ENCODE measurements at places on chromosomes 3 and 15.

DNA sequence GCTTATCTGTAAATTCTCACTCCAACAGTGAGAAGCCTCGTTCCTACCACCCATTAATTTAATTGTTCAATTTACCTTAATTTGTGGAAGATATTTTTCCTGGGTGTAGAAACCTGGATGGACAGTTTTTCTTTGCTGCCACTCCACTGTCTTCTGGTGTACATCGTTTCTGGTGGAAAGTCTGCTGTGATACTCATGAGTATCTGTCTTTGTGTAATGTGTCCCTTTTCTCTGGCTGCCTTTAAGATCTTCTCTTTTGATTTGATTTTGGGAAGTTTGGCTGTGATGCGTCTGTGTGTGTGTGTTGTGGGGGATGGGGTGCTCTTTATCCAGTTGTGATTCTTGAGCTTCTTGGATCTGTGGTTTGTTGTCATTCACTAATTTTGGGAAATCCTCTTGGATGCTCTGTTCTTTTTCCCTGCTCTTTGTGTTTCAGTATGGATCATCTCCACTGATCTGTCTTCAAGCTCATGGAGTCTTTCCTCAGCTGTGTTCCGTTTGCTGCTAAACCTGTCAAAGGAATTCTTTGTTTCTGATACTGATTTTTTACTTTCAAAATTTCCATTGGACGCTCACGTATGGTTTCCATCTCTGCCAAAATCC lies 42.2 kb upstream of the NR2C2 start:
- no peak for DNase-seq

DNA sequence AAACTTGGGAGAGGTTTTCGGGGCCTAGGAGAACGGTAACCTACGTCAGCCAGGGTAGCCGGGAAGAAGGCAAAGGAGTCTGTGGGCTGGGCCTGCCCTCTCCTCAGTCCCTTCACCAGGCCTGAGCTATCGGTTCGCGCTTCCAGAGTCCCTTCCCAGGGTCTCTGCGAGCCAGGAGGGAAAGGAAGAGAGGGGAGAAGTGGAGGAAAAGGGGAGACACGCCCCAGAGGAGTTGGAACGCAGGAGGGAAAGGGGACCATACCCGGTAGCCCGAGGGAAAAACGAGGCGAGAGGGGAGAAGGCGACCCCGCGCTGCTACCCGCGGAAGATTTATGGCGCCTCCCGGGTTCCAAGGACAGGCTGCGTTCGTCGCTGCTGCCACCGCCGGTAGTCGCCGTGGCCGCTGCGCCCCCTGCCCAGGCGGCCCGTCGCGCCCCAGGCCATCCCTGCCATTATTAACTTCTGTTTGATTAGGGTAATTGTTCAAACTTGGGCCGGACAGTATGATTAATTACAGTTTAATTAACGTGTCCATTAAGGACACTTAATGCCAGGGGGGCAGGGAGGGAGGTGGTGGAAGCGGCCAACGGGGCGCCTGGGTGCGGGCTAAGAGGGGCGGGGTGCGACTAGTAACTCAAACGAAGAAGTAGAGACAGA lies 3.4 kb upstream of the SKOR1 start:
- DNase-seq: no peak

GRCh38 chr15:39199076-39199475 lies 381.8 kb upstream of the THBS1 start:
- no peak for DNase-seq

DNA sequence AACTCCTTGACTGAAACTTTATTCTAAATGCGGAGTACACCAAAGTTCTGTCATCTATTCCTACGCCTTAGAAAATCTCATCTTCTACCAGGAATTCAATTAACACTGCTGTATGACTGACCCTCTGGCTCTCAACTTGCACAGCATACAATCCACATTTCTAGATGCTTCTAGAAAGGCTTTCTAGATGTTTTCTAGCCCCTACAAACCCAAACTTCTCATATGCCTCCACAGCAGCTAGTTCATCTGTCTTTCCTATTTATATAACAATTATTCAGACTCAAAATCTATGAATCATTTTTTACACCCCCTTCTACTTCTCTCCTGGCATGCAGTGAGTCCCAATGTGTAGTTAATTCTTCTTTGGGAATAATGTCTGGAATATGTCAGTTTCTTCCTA lies 13.2 kb downstream of the INO80 start:
- no peak for DNase-seq

DNA sequence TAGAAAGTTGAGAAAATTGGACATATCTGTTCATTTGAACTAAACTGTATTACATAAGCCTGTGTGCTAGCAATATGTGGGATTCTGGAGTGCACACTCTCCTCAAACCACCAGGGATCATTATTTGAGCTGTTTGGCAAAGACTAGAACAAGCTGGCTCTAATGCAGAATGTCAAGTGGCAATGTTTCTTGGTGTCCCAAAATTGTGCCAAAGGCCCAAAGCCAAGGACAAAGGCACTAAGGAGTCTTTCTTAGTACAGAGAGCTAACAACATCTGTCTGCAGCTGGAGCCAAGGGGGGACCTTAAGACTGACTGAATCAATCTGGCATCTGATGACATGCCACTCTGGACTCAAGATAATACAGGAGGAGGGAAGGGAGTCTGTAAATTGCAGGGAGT lies 76.7 kb upstream of the STRIT1 start:
- no peak for DNase-seq

- no peak for DNase-seq
Measured at GRCh38 chr3:163523375-163523774, 1554.9 kb downstream of the SI start.

DNA sequence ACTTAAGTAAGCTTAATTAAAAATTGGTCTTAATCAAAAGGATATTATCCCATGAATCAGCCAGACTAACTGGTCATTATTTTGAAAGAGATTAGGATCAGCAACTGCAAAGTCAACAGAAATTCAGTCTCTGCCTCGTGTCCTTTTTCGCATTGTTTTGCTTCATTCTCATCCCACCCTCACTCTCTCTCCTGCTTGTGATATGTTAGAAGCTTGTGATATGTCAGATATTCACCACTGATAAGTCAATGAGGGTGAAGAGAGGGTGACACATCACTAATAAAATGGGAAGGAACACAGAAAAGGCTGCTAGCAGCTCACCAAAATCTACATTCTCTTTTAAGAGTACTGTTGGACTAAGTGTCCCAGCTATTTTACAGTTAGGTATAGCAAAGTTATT lies 146.1 kb downstream of the SUCNR1 start:
- no peak for DNase-seq

DNA sequence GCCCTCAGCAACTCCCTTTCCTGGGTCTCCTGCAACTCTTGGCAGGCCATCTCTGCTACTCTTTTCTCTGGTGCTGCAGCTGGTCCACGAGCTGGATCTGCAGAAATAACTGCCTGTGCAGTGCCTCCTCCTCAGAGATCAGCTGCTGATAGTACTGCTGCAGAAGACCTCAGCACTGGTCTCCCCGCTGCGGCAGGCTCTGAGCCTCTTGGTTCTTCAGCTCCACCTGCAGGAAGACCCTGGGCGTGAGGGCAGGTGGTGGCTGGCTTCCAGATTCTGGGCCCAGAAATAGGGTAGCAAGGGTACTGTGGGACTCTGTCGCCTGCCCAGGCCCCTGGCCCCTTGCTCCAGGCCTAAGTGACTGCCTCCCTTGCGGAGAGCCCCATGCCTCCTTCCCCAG lies 79.7 kb upstream of the C2CD4B start:
- DNase-seq: no peak

DNA sequence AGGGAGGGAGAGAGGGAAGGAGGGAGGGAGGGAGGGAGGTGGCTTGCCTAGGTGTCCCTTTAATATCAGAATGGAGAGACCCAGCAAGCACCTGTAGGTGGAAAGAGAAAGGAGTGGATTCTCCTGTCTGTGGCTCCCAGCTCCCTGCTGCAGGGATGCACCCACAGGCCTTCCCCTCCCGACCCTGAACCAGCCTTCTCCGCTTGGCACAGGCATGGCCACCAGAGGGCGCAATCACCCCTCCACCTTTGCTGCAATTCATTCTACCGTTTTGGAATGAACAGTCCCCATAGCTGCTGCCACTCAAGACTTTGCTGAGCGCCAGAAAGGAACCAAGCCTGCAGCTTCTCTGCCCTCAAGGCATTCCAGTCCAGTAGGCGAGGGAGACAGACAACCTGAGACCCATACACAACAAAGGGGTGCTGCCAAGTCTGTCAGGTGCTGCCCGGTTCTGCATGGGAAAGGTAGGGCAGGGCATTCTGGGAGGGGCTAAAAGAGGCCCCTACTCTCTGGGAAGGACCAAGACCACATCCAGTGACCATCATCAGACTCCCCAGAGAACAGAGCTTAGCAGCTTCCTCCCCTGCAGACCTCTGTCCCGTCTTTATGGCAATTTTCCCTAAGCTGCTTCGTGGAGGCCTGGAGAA lies 4.9 kb downstream of the TLR9 start:
- peak; percentile 92 for DNase-seq

GRCh38 chr15:99054025-99054387 lies 46.4 kb upstream of the PGPEP1L start:
- no peak for DNase-seq

- no peak for DNase-seq
Measured at GRCh38 chr15:99931703-99932603, 198.7 kb upstream of the LYSMD4 start.

DNA sequence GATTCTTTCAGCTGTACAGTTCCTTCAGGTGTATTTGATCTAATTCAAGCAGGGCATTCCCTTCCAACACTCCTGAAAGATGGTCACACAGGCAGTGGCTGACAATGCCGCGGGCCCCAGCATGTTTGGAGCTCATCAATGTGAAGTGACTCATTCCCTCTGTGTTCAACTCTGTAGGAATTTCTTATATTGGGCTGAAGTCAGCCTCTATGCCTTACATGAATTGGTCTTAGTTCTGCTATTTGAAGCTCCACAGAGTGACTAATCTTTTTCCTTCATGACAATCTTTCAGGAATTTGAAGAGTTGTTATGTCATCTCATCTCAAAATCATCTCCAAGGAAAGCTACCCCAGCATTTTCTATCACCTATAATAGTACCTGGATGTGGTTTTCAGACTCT lies 142.5 kb upstream of the C2CD4B start:
- no peak for DNase-seq

DNA sequence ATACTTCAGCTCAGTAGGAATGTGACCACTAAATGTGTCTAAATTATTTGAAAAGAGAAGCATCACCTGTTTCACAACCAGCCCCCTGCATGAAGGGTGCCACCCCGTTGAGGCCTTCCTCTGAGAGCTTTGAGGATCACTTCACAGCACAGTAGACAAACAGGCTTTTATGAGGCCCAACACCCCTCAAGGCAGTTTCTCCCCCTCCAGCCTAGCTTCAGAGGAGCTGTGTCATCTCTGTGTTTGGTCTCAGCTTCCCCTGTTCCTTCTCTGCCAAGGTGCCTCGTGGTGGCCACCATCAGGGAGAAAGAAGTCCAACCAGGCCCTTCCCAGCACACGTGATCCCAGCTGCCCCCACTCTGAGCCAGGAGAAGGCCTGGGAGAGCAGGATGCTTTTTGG lies 21.6 kb upstream of the DUSP7 start:
- DNase-seq: no peak

- DNase-seq: no peak
Measured at GRCh38 chr15:100078511-100079220, 263.1 kb downstream of the ADAMTS17 start.

GRCh38 chr15:82663186-82663600 lies 16.0 kb upstream of the CPEB1 start:
- DNase-seq: no peak

GRCh38 chr3:190041333-190042041 lies 79.2 kb downstream of the P3H2 start:
- no peak for DNase-seq

DNA sequence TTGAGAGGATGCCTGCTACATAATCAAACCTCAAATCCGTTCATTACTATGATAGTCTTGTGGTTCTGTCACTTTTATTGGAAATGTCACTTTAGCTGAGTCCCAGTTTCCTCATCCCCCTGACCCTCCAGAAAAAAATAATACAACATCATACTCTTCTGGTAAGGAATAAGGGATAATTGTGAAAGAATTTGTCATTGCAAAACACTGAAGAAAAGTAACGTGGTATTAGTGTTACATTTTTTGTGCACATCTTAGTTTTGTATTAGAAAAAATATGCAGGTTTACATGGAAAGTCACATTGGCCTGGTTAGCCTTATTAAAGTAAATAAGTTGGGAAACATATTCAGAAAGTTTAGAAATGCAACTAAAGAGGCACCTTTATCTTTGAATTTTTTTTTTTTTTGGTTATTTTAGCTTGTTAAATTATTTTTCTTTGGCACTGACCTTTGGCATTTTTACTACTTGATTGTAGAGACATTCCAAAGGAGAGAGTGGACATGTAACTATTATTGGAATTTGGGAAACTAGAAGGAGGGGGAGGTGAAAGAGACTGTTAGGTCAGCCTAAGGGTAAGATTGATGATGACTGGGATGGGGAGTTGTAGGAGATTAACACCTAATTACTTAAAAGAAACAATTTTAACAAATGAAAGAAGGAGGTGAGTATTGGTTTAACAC lies 462.2 kb upstream of the RARB start:
- DNase-seq: no peak

All from stimulated activated CD4-positive, alpha-beta T cell treated with anti-CD3 and anti-CD28 coated beads, Interleukin-1b, Interleukin-23, amount 100 ng/mL, for 4 hours (primary cell).